ENCODE measurements at places on chromosomes 1 and 21.

DNA sequence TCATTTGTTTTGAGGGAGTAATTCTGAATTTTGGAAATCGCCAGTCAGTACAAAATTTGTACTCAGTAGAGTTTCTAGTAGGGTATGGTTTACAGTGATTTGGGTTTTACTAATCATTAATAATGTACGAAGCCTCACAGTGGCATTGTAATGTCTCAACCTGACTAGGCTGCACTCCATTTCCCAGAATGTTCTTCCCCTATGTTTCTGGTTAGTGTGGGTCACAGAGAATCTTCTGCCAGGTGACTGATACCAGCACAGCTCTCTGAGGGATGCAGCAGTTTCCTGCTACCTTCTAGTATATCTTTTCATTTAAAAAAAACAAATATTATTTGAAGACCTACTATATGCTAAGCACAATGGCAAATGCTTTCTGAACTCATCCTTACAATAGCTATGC, 112.9 kb downstream of the PTPN14 start:
- DNase-seq = no peak

DNA sequence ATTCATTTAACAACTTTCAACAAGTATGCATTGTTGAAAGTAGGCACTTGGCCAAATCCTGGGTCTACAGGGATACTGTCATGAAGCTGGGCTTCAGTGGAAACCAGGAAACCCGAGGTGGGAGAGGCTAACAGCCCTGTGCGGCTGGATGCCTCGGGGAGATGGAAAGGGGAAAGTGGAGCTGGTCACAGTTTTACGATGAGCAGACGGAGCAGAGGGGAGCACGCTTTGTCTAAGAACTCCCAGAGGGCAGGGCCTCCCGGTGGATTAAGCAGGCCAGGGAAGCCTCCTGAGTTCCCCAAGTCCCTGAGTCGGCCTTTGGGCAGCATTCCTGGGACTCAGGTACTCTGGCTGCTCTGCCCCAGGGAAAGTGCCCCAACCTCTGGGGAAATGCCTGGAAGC, 23.8 kb downstream of the STUM start:
- DNase-seq = no peak

DNA sequence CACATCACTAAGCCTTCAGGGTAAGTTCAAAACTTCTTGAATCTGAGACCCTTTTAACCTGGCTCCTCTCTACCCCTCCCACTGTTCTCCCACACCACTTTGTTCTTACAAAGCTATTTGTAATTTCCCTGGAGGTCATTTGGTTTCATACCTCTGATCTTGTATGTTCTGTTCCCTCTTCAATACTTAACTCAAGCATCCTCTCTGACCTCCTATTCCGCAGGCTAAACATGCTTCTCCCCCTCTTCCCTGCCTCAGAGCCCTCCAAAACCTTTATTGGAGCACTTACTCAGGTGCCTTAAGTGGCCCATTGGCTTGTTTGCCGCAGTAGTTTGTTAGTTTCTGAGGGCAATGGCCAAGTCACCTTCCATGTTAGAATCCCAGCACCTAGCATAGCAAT, 54.8 kb downstream of the SSX2IP start:
- DNase-seq = no peak

DNA sequence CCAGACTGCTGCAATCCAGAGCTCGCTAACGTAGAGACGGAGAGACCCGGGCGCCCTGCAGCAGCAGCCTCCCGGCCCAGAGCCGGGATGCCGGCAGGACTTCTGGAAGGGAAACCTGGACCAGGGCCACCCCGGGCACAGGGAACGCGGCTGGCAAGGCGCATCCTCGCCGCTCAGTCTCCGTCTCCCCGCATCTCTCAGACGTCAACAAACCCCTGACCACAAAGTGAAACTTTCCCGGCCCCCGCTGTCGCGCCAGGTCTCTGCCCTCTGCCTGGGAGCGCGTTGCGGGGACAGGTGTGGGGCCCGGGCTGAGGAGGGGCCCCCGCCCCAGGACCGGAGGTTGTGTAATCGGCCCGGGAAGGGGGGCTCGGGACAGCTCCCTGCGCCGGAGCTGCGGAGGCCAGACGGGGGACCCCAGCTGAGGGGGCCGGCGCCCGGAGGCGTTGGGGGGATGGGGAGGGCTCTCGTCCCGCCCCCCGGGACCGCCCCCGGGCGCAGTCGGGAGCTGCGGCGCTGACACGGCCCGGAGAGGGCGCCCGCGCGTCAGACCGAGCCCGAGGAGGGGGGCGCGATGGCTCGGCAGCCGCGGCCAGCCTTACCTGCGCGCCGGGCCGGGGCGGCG, 116.6 kb upstream of the HIVEP3 start:
- no peak for DNase-seq

DNA sequence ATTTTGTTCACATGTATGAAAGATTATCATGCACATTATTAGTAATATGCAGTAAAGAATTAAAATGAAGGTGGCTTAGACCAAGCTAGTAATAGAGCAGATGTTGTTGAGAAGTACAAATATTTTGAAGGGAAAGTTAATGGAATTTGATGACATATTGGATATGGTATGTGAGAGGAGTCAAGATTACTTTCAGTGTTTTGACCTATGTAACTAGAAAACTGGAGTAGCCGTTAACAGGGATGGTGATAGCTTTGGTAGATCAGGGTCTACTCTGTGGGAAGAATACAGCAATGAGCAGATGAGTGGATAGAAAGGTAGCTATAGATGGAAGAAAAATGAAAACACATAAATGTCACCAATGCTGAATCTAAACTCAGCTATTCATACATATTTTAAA, 163.2 kb upstream of the LRRC7 start:
- DNase-seq = no peak

- no peak for DNase-seq
Measured at GRCh38 chr21:16159213-16159970, 429.6 kb downstream of the USP25 start.

- no peak for DNase-seq
Measured at GRCh38 chr1:205954819-205955404, 11.7 kb upstream of the SLC26A9 start.

- DNase-seq = no peak
Measured at GRCh38 chr1:185058110-185058509, 12.8 kb downstream of the RNF2 start.

DNA sequence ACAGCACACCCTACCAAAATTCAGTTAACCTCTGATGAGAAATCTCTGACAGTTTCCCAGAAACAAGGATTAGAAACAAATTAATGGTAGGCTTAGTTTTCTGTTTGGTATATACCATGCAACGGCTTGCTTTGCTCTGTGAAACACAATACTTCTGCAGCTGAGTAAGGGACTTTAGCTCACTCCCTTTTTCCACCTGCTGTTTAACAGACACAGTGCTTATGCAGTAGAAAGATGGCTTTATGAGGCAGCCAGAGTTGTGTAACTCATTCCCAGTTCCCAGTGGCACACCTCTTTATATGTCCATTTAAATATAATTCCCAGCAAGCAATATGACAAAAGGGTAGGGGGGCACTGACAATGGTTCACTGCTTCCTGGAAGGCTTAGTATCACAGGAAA, 124.0 kb downstream of the PIGK start:
- DNase-seq = no peak

DNA sequence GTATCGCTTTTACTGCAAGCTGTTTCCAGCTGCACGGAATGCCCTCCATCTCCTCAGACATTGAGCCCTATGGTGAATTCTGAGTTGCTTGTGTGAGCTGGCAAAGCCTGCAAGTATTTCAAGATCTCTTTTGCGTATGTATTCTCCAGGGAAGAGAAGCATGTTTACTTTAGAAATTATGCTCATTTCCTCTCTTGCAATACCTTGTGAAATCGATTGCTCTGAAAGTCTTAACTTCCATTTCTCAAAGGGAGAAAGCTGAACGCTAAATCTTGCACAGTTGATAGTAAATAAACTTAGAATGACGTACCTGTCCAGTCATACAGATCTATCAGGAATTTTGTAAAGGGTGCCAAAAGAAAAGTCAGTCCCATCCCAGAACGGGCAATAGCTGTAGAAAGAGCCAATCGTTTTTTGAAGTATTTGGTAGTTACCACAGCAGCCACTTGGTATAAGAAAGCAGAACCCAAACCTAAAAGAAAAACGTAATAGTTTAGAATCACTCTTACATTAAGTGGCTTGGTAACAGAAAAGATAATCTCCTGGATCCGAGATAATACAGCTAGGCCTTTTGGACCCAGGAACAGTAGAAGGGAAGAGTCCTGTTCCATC, 10.0 kb downstream of the SLC16A4 start:
- DNase-seq = no peak

GRCh38 chr1:101309334-101310311, 72.8 kb downstream of the S1PR1 start:
- DNase-seq = peak; percentile 53

DNA sequence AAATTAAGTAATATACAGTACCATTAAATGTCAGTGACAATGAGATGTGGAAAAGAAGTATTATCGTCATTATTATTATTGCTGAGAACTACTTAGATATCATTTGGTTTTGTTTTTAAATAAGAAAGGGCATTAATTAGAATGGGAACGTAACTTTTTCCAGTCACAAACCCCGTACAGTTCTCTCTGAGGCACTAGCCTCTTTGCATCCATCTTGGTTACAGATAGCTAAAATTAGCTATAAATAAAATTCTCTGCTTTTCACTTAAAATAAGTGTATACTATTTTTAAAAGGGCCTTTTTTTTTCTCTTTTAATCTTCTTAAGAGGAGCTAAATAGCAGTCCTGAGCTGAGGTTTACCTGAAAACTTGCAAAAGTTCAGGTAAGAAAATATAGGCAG, 7.6 kb downstream of the PTGS2 start:
- no peak for DNase-seq

DNA sequence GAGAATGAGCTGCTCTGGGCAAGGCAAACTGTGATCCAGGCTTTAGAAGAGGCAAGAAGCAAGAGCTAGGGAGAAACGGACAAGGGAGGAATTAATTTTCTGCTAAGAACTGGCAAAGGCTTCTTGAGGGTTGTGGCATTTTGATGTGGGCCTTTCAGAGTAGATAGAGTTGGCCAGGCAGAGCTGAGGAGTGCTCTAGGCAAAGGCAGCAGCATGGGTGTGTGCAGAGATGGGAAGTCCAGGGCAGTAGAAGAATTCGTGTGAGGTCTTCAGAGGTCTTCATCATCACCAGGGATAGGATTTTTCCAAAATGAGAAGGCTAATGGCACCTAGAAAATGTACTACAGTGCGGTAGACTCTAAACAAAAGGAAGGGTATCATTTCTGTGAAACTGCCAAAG, 237.8 kb downstream of the LTN1 start:
- no peak for DNase-seq

- no peak for DNase-seq
Measured at GRCh38 chr1:91635763-91636162, 135.1 kb downstream of the CDC7 start.

DNA sequence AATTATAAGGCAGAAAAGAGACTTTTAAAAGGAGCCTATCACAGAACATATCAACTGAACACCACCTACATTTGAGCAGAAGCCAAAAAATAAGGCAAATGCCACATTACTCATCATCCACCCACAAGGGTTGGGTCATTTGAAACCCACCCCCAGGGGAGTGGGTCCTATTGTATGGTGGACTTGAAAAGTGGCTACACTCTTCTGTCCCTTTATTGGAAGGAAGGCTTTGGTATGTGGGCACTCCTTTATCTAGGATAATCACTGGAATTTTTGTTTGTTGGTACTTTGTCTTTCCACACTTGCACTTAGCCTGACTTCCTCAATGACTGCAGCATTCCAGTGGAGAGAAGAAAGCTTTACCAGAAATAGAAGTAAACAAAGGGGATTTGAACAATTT, 157.2 kb upstream of the COL11A1 start:
- DNase-seq = no peak

DNA sequence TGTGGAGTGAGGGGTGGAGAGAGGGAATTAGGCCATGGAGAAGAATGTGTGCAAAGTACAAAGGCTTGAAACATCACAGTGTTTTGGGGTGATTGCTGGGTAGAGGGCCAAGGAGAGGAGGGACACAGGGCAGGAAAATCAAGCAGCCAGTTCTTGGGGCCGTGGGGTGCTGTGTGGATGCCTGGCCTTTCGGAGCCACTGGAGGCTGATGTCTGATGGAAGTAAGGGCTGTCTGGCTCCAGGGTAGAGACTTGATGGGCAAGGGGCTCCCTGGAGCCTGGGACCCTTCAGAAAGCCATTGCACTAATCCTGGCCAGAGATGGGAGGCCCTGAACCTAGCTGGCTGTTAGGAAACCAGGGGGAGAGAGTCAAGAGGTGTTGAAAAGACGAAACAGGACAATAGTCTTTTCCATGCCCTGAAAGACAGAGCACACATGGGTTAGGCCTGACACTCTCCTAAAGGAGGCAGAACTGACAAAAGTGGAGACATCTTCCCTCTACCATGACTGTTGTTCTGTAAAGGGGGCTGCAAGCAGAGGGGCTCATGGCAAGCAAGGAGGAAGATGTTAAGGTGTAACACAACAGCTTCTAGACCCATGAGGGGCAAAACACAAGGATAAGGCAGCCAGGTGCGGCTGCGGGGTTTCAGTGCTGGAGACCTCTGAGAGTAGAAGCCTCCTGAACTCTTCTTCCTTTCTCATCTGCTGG, 21.0 kb downstream of the ATF3 start:
- DNase-seq = no peak
